ENCODE measurements at places on chromosomes 1 and 21.

DNA sequence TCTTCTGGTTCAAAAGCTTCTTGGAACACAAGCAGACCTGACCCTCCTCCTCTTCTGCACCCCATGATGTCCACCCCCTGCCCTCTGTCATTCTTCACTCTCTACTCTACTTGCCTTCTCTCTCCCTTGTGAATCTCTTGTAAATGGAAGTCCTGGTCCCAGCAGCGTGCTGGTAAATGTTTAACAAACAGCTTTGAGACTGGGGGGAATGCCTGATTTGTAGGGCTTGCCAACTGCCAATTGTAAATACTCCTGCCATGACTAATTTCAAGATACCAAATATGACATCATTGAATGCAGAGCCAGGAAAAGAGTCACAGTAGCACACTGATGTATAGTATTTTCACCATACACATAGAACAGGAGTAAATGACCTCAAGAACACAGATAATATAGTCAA, 40.9 kb upstream of the LRRN2 start:
- DNase-seq, result no peak

GRCh38 chr1:223222377-223222776, 79.3 kb upstream of the TLR5 start:
- DNase-seq, result no peak

DNA sequence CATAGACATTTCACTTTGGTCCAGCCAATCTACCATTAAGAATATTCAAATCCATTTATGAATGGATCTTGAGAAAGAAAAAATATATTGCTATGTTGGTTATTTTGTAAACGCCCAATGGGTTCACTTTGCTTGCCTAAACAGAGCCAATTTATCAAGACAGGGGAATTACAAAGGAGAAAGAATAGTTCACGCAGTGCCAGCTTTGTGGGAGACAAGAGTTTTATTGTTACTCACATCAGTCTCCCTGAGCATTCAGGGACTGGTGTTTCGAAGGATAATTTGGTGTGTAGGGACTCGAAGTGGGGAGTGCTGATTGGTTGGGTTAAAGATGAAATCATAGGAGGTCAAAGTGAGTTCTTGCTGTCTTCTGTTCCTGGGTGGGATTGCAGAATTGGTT, 135.3 kb downstream of the GABPA start:
- no peak for DNase-seq

DNA sequence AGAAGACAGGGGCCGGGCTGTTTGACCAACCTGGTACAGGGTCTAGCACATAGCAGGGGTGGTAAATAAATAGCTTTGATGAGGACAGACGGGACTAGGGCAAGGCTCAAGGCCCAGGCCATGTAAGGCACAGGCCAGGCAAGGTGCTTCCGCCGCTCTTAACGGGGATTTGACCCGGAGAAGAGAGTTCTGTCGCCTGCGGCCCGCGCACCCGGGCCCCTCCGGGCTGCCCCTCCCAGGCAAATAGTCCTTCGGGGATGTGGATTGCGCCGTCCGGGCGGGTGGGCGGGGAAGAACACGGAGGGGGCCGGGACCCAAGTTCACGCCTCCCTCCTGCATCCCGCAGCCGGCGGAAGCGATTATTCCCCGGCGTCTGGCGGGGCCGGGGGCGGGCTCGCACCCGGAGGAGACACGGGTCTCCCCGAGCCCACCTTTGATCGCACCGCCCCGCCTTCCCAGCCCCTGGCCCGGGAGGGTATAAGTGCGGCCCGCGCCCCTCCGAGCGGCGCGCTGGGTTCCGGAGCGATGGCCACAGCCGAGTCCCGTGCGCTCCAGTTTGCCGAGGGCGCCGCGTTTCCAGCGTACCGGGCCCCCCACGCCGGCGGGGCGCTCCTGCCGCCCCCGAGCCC, at the start of gene MIXL1:
MIXL1 (plus strand) TSS at position 508 of the 629 bp plus-strand sequence; CDS start at position 526, 18 bp downstream.
- no peak for DNase-seq

DNA sequence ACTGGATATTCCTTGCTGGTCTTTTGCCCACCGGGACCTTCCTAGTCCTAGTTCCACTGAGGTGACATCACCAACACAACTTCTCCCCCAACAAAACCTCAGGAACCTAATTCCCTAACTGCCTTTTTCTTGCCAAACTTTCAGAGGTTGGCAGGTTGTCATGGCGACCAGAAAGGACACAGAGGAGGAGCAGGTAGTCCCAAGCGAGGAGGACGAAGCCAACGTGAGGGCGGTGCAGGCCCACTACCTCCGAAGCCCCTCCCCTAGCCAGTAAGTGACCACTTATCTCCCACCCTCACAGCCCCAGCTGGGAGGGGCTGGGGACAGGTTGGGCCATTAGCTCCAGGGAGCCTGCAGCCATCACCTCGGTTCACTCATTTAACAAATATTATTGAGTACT, 815 bp downstream of the STYXL2 start:
- DNase-seq, result no peak

DNA sequence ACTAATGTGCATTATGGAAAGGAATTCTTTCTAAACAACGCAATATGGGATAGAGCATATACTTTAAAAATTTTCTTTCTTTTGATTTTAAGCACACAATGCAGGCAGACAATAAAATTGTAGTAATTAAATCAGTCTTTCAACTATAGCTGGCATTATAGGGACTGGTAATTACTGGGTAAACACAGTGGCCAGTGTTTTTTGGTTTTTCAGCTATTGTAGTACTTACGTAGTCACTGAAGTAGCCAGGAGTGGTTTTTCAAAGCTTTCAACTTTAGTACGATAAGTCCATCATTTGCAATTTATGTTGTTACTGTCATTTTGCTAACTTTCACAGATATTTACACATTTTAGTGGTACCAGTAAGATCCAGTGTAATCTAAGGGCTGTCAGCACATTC, 50.6 kb downstream of the RAB3GAP2 start:
- DNase-seq, result no peak

GRCh38 chr1:61752921-61753389, 10.7 kb downstream of the PATJ start:
- no peak for DNase-seq

Data from stimulated activated CD4-positive, alpha-beta T cell treated with anti-CD3 and anti-CD28 coated beads, Interleukin-15, amount 100 ng/mL, for 1 hour (primary cell).